KG1 (cell line): ENCODE measurements at places on chromosomes 6 and 20.

DNA sequence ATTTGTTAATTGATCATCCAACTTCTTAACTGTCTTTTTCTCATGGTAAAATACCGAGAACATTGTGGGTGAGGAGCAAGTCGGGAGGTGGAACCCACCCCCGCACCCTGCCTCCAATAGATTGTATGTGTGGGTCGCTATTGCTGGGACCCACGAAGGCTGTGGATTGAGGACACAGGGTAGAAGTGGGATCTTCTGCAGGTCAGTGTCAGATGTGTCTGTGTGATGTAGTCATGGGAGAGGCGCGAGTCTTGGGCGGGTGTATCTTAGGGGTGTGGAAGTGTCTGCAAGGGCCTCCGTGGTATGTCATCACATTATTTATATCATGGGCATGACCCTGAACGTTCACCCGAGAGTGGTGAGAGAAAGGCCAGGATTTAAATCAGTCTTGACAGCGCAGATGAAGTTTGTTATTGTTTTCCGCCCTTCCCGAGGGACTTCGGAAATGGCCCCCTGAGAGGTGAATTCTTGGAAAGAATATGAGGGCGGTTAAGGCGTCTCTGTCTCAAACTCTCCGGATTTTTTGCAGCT lies 472 bp upstream of the PAQR8 start:
- DNase-seq = no peak

GRCh38 chr20:5974531-5974930 lies 24.1 kb downstream of the MCM8 start:
- DNase-seq = no peak

GRCh38 chr6:50826803-50827202 lies 8.1 kb downstream of the TFAP2B start:
- no peak for DNase-seq

- DNase-seq = no peak
Observed at GRCh38 chr6:17971128-17972073, 16.0 kb downstream of the KIF13A start.

DNA sequence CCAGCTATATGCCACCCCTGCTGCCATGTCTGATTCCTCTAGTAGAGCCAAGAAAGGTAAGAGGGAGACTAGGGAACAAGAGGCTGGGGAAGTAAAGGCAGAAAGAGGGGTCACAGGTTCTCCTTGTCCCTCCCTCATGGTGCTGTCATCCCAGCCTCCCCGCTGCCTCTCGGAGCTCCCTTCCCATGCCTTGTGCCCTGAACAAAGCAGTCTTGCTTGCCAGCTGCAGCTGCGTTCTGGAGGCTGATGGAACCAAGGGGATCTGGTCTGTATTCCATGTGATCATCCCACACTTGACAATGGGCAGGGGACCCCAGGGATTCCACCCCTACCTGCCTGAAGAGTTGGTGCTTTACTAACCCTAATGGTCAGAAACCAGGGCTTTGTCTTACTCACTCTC lies 61.4 kb downstream of the DAAM2 start:
- DNase-seq = no peak

DNA sequence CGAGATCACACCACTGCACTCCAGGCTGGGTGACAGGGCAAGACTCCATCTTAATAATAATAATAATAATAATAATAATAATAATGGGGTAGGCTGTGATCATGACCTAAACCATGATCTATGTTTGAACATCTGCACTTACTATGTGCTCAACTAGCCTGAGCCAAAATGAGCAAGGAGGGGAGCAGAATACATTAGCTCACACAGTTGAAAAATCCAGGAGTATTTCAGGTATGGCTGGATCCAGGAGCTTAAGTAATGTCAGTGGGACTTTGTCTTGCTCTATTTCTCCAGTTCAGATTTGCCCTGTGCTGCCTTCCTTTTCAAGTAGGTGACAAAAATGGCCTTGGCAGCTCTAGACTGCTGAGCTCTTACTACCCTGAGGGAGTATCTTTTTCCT lies 32.7 kb upstream of the SLC9A8 start:
- no peak for DNase-seq

- no peak for DNase-seq
Observed at GRCh38 chr20:36606158-36607066, 833 bp downstream of the RAB5IF start.
